Activated CD4-positive, alpha-beta T cell treated with anti-CD3 and anti-CD28 coated beads, Interleukin-2, amount 10 ng/mL, durations not matched to agents 7 days and 5 days (primary cell): ENCODE measurements at places on chromosomes 2 and 18. TPM values are rescaled to one million over a fixed set of nuclear protein-coding genes. Genes with fewer than 3 reads are reported as not detected.

GRCh38 chr2:210460322-210461227 is 16.0 kb downstream of the LANCL1 start:
- H3K36me3 ChIP-seq, result peaks cover 43% of the 10 kb centered on the region
- H3K27me3 ChIP-seq, result no peaks in the 10 kb centered on the region
- no peak overlapping the region for H3K27ac ChIP-seq
- DNase-seq, result no peak
- peaks cover 2% of the 10 kb centered on the region for H3K4me1 ChIP-seq
- no peak overlapping the region for H3K4me3 ChIP-seq

The PPP1R1C gene
- total RNA-seq, result not detected

- H3K27ac ChIP-seq, result no peak overlapping the region
- H3K4me3 ChIP-seq, result no peak overlapping the region
- no peak for DNase-seq
- peaks cover 13% of the 10 kb centered on the region for H3K4me1 ChIP-seq
- H3K27me3 ChIP-seq, result no peaks in the 10 kb centered on the region
These were observed 84.0 kb downstream of the MSH2 start for GRCh38 chr2:47486841-47487497.

DNA sequence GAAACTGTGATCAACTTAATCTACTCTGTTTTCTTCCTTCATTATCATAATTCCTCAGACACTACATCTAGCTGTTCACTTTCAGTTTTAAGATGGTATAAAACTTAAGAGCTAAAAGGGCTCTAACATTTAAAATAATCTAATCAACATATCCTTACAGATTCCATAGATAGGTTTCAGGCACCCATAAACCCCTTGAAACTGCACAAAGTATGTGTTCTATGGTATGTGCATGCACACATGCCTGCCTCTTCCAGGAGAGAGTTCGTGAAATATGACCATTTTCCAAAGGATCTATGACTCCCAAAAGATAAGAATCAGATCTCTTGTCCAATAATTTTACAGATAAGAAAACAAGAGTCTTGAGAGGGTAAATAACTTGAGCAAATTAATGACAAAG is 59.4 kb downstream of the CUL3 start:
- peaks cover 55% of the 10 kb centered on the region for H3K4me1 ChIP-seq
- H3K27me3 ChIP-seq, result no peaks in the 10 kb centered on the region
- no peak overlapping the region for H3K4me3 ChIP-seq

The GLI2 gene
- total RNA-seq, result 0.12 TPM

DNA sequence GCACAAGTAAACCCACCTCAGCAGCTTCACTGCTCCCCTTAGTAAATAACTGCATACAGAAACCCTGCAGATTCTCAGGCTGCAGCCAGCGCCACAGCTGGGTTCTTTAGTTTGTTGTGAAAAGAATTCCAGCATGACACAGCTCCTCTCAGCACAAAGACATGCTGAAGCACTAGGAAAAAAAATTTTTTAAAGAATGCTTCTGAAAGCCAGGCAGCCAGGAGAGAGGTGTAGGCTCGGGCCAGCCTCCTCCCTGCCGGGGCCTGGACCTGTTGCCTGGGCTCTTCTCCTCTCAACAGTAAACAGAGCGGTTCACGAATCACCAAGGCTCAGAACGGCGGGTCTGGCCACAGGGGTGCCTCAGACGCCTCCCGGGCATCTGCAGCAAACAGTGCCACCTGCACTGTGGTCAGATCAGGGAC is 95.7 kb upstream of the POU3F3 start:
- H3K36me3 ChIP-seq, result no peaks in the 10 kb centered on the region
- peaks cover 6% of the 10 kb centered on the region for H3K27me3 ChIP-seq
- no peak for DNase-seq
- H3K4me1 ChIP-seq, result no peaks in the 10 kb centered on the region

DNA sequence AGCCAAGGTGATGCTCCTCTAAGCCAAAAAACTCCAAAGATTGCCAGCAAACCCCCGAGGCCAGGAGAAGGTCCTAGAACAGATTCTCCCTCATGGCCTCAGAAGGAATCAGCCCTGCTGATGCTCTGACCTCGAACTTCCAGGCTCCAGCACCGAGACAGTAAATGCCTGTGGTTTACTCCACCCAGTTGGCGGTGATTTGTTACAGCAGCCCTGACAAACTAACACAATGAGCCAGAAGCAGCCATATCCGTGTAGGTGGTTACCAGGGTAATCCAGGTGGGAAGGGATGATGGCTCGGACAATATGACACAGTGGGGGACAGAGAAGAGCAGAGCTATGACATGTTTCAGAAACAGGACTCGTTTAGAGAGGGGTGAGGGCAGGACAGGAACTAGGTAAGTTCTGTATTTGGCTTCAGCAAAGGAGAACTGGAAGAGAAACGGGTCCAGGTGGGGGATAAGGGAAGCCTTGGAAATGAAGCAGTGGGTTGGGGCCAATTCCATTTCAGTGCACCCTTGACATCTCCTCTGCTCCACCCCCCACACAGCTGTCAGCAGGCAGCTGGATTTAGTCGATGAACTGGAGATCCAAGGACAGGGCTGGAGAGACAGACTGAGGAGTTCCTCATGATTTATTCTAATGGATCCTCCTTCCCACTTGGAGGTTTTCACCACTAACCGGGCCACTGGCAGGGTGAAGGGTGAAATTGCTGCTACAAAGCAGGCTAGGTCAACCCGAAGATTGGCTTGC is 179.7 kb upstream of the SH3BP4 start:
- peaks cover 5% of the 10 kb centered on the region for H3K27me3 ChIP-seq
- H3K4me3 ChIP-seq, result no peak overlapping the region
- peaks cover 5% of the 10 kb centered on the region for H3K4me1 ChIP-seq
- H3K27ac ChIP-seq, result no peak overlapping the region
- no peak for DNase-seq
- H3K36me3 ChIP-seq, result no peaks in the 10 kb centered on the region

The ARL4C gene
- 300 TPM for total RNA-seq

The GAD1 gene
- 1.4 TPM for total RNA-seq

- H3K4me1 ChIP-seq, result no peaks in the 10 kb centered on the region
- H3K27me3 ChIP-seq, result peaks cover 7% of the 10 kb centered on the region
- DNase-seq, result no peak
- no peaks in the 10 kb centered on the region for H3K36me3 ChIP-seq
These were observed 315.6 kb downstream of the IRS1 start for GRCh38 chr2:226483745-226484619.

DNA sequence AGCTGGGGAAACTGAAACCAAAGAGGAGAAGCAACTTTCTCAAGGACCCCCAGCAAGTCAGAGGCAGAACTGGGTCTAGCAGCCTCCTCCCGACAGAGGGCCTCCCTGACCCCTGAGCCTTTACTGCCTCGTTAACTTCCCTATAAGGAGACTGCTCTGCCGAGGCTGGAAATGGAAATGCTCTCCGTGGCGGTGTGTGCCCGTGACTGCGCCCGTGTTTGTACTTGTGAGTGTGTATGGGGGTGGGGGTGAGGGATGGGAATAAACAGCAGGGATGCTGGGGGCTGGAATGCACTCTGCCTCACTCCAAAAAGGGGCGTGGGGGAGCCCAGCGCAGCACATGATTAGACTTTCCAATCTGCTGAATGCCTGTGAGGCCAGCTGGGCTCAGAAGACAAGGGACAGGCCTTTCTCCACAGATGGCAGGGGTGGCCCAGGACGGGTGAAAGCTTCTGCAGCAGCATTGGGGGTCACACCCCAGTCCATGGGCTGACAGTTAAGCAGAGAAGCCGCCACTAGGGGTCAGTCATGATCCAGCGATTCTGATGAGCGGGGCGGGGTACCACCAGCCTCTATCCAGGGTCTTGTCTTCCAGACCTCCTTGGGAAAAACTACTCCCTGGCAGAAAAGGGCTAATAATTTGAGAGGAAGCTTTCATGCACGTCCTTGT is 26.8 kb downstream of the MPHOSPH10 start:
- no peak overlapping the region for H3K27ac ChIP-seq
- no peak overlapping the region for H3K4me3 ChIP-seq
- H3K27me3 ChIP-seq, result peaks cover 2% of the 10 kb centered on the region
- peaks cover 4% of the 10 kb centered on the region for H3K4me1 ChIP-seq
- DNase-seq, result peak; percentile 59

- DNase-seq, result no peak
- H3K4me1 ChIP-seq, result peaks cover 10% of the 10 kb centered on the region
- no peak overlapping the region for H3K4me3 ChIP-seq
- no peaks in the 10 kb centered on the region for H3K27me3 ChIP-seq
These were observed 76.8 kb upstream of the POMC start for GRCh38 chr2:25245141-25245540.

GRCh38 chr2:52335727-52336126 is 1303.8 kb upstream of the NRXN1 start:
- H3K4me1 ChIP-seq, result no peaks in the 10 kb centered on the region
- H3K27me3 ChIP-seq, result no peaks in the 10 kb centered on the region
- no peak overlapping the region for H3K27ac ChIP-seq
- H3K36me3 ChIP-seq, result no peaks in the 10 kb centered on the region
- no peak overlapping the region for H3K4me3 ChIP-seq
